ENCODE measurements at places on chromosomes 2 and 18.

- H3K4me3 ChIP-seq: no peak overlapping the region
- no peaks in the 10 kb centered on the region for H3K27me3 ChIP-seq
- H3K36me3 ChIP-seq: peaks cover 4% of the 10 kb centered on the region
- no peak for DNase-seq
Measured at GRCh38 chr18:42183746-42184145, 228.7 kb downstream of the PIK3C3 start.

- H3K36me3 ChIP-seq: no peaks in the 10 kb centered on the region
- DNase-seq: no peak
- H3K27me3 ChIP-seq: no peaks in the 10 kb centered on the region
- H3K4me3 ChIP-seq: no peak overlapping the region
- no peaks in the 10 kb centered on the region for H3K4me1 ChIP-seq
Measured at GRCh38 chr2:183684686-183685085, 560.4 kb downstream of the NUP35 start.

- no peaks in the 10 kb centered on the region for H3K36me3 ChIP-seq
- H3K4me3 ChIP-seq: no peak overlapping the region
- no peak overlapping the region for H3K27ac ChIP-seq
- peaks cover 2% of the 10 kb centered on the region for H3K27me3 ChIP-seq
- DNase-seq: no peak
Measured at GRCh38 chr2:149167001-149167780, 128.7 kb downstream of the LYPD6B start.

DNA sequence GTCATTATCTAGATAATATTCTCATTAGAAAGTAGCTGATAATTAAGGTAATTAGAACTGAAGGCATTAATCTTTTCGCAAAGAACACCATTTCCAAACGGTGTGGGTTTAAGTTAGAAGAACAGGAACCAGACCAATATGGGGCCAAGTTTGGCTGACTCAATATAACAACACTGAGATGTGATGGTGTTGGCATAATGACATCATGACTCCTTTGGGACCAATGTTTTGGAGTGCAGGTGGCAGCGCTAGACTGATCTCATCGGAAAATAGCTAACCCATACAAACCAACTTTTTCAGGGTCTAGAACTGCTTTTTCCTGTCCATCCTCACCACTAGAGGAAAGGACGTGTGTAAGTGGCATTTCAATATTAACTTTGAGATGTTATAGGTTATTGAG lies 1171.7 kb upstream of the ZEB2 start:
- H3K4me1 ChIP-seq: no peaks in the 10 kb centered on the region
- no peak for DNase-seq
- H3K27ac ChIP-seq: no peak overlapping the region
- no peak overlapping the region for H3K4me3 ChIP-seq

DNA sequence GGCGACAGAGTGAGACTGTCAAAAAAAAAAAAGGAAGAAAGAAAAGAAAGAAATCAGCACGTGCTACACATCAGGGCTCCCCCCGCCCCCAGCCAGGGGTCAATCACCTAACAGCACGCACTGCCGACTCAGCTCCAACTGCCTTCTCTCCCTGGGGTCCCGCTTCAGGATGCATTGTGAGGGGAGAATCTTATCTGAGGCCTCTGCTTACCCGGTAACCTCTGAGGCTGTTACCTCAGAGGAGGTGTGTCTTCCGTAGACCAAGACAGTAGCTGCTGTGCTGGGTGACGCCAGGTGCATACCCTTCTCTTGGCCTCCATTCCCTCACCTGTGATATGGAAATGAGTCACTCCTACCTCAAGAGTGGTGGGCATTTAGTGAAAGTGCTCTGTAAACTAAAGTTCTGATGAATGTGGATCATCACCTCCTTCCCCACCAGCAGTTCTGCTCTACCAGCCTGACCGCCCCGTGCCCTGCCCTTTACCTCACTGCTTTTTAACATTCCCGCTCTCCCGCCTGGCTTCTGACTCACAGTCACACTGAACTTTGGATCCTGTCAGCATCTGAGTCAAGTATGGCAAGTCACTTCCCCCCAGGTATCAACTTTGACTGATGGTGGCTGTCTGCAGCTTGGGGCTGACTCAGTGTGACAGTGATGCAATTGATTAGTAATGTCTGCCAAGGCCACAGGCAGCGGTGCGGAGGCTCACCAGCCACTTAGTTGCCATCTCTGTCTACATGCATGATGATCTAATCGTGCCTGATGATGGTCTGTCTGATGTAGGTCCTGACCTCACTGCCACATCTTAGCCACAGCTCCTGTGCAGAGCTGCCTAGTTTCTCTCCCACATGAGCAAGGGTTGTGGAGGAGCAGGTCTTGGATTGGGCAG lies 20.1 kb downstream of the ARID5A start:
- no peaks in the 10 kb centered on the region for H3K36me3 ChIP-seq
- H3K27me3 ChIP-seq: peaks cover 5% of the 10 kb centered on the region
- DNase-seq: no peak
- H3K27ac ChIP-seq: no peak overlapping the region
- H3K4me3 ChIP-seq: no peak overlapping the region
- H3K4me1 ChIP-seq: peaks cover 20% of the 10 kb centered on the region

Data from immature natural killer cell (primary cell).